ENCODE measurements at places on chromosomes 7 and 10.

GRCh38 chr7:54987772-54988171 is 31.0 kb upstream of the EGFR start:
- DNase-seq, result no peak

DNA sequence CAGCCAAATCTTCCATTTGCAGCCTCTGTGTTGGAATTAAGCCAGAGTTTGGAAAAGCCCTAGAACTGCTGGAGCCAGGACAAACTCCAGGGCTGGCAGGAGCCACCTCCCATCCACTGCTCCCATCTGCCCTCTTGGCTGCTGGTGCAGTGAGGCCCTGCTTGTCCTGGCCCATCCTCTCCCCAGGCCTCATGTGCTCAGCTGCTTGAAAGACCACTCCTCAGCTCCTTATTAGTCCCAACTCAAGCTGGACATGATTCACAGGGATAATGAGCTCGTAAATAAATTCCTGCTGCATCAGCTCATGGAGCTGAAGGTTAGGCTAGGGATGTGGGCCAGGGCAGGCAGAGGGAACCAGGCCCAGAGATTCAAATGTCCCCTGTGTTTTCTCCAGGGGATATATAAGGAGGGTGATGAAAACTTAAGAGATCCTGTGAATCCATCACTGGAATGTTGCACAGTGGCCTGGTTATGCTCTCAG is 282.8 kb downstream of the RPS24 start:
- no peak for DNase-seq

GRCh38 chr10:35211390-35211789 is 84.7 kb downstream of the CREM start:
- DNase-seq, result no peak

GRCh38 chr10:32051926-32052325 is 4.3 kb downstream of the KIF5B start:
- no peak for DNase-seq

DNA sequence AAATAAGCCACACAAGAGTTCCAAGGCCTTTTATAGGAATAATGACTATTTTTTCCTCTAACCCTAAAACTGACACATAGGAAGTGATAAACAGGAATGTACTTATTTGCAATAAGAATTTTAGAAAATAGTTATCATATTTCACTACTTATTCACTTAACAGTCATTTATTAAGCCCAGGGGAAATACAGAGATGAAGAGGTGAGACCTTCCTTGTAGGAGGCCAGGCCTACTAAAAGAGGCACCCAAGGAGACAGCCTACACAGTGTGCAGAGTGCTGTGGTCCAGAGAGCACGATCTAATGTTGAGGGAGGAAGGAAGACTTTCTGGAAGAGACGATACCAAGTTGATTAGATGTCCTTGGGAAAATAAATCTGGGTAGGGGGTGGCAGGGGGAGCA is 45.0 kb upstream of the PPP1R3C start:
- no peak for DNase-seq

Measured in CD4-positive, alpha-beta T cell treated with Interleukin-15 for 1 hour (primary cell).